Naive B cell (primary cell): ENCODE measurements at places on chromosomes 3 and 15. TPM values are rescaled to one million over a fixed set of nuclear protein-coding genes. Genes with fewer than 3 reads are reported as not detected.

DNA sequence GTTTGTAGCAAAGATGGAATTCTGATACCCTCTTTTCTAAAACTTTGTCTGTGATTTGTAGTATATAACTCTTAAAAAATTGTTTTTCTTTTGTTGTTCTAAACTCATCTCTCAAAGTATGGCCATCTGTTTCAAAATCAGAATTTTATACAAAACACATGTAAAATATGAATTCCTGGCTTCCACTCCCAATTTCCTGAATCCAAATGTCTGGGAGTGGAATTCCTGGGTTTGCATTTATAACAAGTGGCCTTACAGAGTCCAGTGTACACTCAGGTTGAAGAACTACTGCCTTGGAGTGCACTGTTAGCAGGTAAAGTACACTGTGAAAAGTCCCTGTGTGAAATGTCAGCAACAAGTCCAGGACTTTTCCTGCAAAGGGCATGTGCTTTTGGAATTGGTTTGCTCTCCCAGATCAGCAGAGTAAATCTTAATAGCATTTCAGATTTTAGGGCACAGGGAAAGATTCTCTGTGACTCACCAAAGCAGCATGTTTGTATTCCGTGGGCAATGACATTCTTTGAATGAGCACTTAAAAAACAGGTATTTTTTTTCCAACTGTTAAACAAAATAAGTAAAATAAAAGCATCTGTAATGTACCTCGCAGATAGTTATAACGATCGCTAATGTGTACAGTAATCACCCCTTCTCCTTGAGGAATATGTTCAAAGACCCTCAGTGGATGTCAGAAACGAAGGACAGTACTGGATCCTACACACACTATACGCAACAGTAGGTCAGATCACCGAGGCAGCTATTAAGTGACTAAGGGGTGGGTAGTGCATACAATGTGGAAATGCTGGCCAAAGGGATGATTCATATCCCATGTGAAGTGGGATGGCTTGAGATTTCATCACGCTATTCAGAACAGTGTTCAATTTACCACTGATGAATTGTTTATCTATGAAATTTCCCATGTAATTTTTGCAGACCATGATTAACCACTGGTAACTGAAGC, 2.0 kb upstream of the CLDN16 start:
- DNase-seq = no peak

GRCh38 chr3:112653209-112653871, 12.4 kb upstream of the CCDC80 start:
- DNase-seq = no peak

DNA sequence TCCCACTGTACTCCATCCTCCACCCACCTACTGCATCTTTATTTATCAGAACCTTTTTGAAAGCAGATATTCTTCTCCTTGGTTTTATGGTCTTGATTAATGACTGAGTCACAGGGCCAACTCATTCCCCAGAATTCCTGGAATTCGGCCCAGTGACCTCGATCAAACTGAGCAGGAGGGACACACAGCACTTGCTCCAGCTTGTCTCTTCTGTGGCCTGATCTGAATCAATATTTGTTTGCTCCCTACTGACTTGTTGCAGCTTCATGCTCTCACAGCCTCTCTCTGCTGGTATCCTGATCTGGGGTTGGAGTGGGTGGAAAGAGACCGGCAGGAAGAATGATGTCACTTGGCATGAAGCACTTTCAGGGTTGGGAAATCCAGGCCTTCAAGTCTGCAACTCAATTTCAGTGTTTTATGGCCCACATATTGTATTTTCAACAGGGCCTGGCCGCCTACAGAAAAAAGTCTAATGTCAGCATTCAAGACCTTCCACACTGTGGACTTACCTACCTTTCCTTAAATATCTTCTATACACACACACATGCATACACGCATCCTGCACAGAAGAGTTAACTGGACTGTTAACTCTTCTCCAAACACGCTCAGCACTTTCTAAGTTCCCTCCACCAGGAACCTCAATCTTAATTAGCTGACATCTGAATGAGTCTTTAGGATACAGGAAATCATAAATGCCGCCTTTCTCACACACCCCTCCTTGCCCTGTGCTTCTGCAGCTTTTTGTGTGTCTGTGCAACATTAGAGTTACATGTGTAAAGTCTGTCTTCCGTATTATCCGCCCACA, 4.6 kb downstream of the ANXA2 start:
- no peak for DNase-seq

DNA sequence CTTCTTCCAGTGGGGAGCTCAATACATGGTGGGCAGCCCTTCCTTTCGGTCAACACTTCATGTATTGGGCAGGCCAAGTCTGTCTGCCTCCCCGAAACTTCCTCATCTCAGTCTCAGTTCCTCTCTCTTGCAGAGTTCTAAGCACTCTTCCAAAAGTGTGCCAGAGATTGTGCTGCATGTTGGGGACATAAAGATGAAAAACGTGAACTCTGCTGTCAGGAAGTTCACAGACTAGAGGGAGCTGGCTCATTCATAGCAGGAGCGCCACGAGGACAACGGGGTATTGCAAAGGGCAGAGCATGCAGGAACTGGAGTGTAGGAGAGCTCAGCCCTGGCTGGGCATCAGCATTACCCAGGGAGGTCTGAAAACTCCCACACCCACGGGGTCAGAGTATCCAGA, 15.3 kb upstream of the EPHB3 start:
- DNase-seq = no peak

DNA sequence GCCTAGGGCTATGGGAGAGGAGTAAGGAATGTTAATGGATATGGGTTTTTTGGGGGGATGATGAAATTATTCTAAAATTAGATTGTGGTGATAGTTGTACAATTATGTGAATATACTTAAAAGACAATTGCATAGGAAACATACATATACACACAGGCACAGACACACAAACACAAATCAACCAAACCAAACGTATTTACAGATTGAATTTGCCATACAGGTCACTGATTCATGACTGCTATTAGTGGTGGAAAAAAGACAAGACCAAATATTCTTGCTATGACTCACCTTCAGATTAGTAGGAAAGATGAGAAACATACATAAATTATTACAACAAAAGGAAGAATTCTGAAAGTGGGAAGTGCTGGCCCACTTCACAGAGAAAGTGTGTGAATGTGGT, 85.3 kb downstream of the C3orf38 start:
- no peak for DNase-seq

GRCh38 chr15:33234020-33234461, 39.5 kb upstream of the FMN1 start:
- DNase-seq = no peak

Gene MAGEL2
- polyA plus RNA-seq = not detected

DNA sequence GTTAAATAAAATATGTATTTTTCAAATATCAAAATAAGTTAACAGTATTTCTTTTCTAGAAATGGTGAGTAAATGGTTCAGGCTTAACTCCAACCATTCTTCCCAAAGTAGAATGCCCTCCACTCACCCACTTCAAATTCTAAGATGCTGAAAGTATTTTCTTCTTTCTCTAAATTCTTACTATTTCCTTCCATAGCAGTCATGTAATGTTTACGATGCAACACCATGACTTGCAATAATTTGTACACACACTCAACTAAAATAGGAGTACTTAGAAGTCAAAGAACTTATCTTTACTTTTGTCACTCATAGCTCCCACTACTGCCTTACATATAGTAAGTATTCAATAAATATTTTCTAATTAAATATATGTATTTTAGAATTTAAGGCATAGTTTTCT, 65.0 kb downstream of the AQR start:
- no peak for DNase-seq

DNA sequence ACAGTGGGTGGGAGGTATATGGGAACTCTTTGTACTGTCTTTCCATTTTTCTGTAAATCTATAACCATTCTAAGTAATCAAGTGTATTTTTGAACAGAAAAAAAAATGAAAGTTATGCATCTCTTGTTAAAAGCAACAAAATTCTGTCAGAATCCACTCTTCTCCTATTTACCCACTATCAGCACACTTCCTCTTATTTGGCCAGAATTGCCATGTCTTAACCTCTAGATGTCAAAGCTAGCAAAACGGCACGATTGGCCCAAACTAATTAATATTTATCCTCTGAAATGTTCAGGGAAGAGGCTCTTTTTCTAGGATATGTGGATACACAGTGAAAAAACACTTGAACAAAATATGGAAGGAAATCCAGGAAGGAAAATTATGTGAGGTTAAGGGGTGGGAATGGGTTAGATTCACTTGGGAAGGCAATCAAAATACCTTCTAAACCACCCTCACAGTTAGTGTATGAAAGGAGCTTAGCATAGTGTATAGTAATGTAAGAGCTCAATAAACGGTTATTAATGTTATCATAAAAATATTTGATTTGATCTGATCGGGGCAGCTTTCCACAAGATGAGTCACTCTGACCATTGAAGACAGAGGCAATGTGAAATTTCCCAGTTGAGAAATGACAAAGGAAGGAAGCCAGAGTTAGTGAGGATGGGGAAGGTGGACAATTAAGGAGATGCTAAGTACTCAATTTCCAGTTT, 20.1 kb upstream of the TGFBR2 start:
- DNase-seq = no peak

DNA sequence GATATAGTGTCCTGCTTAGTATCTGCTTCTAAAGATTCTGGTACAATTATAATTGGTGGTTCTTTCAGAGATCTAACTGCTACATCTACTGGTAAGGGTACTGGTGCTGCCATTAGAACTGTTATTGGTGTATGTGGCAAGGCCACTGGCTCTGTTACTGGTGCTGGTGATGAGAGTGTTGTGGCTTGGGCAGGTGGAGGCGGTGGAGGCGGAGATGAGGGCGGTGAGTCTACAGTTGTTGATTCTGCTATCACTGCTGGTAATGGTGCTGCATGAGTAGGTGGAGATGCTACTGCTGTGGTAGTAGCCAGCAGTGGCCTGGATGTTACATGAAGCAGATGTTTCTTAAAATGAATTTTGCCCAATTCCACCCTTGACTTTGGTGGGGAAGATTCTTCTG, 40.1 kb downstream of the SETD2 start:
- no peak for DNase-seq

Gene CDCP1
- not detected for polyA plus RNA-seq

Gene EBLN2
- polyA plus RNA-seq = 0.67 TPM

- DNase-seq = no peak
Observed at GRCh38 chr3:40924559-40925141, 274.7 kb upstream of the CTNNB1 start.

- DNase-seq = no peak
Observed at GRCh38 chr3:162842549-162843216, 1346.1 kb downstream of the OTOL1 start.

Gene WDR93
- not detected for polyA plus RNA-seq

DNA sequence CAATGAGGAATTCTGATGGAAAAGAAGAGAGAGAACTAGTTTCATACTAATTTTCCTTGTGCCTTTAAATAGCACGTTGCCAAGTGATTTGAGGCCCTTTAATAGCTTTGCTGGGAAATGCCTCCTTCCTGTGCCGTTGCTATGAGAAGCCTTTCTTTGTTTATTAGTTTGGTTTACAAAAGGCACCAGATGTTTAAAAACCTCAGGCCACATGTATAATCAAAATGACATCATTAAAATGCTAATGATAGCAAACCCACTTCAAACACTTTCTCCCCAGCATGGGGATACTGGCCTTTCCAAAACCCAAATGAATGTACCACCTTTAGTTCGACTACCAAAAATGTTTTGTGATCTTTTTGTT, 50.0 kb upstream of the TBC1D23 start:
- DNase-seq = no peak

DNA sequence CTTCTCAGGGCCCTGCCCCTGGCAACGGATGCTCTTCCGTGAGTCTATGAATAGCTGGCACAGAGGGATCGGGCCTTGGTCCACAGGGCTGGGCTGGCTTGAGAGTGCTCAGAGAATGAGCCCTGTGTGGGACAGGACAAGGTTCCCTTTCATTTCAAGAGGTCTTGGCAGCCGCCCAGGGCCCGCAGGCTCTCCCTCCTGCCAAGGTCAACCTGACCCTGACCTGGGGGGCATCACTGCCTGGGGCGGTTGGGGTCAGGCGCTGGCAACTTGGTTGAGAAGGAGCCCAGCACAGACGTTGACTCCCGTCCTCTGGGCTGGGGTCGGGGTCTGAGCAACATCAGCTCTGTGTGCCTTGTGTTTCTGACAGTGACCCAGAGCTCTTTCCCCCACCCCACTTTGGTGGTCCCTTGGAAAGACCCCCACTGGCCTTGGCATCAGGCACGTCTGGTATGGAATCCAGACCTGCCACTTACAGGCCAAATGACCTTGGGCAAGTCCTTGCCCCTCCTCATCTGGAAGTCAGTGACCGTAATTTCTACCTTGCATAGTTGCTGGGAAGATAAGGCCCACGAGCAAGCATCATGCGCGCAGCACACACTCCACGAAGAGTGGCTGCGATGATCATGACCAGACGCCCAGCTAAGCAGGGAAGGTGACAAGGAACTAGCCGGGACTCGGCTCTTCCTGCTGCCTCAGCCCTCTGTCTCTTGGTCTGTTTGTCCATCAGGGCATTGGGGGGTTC, 36.4 kb downstream of the EPHB3 start:
- no peak for DNase-seq

Gene NEK11
- 1.0 TPM for polyA plus RNA-seq

Gene CGNL1
- not detected for polyA plus RNA-seq

- no peak for DNase-seq
Observed at GRCh38 chr3:15694628-15695027, 93.1 kb downstream of the BTD start.

Gene SLC6A1
- not detected for polyA plus RNA-seq

DNA sequence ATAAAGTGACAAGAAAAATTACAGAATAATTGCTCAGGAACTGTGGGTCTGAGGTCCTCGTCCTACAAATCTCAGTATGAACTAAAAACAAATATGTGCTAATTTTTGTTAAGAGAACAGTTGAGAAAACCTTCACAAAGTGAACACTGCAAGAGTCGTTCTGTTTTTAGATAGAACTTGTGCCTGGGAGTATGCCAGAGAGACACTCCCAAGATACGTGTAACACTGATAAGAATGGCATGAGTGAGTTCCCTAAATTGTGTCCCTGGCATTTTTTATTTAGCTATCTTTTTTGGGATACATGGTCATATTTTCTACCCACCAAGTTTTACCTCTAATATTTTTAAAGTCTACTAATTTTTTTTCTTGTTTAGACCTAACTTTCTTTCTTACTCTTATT, 860.0 kb upstream of the NR2F2 start:
- no peak for DNase-seq

Gene KIF9
- 11.0 TPM for polyA plus RNA-seq

- peak; percentile 95 for DNase-seq
Observed at GRCh38 chr3:14651440-14652251, at the start of gene CCDC174. Gene CCDC174, plus strand, starts transcription at chr3:14651762. Its CDS starts 75 bp downstream, at chr3:14651837.

Gene ZNF620
- not detected for polyA plus RNA-seq

Gene SCAPER
- polyA plus RNA-seq = 38.5 TPM

- no peak for DNase-seq
Observed at GRCh38 chr3:8953313-8953712, 10.0 kb downstream of the RAD18 start.

GRCh38 chr3:133282236-133282635, 117.6 kb upstream of the BFSP2 start:
- no peak for DNase-seq

- no peak for DNase-seq
Observed at GRCh38 chr3:172746475-172746874, 4.1 kb upstream of the ECT2 start.

GRCh38 chr3:128577711-128578110, 72.9 kb downstream of the RPN1 start:
- no peak for DNase-seq

- no peak for DNase-seq
Observed at GRCh38 chr3:120864541-120864940, 43.5 kb upstream of the STXBP5L start.

Gene C15orf62
- 0.45 TPM for polyA plus RNA-seq

Gene GPR156
- polyA plus RNA-seq = not detected

Gene GNAT1
- not detected for polyA plus RNA-seq
